ENCODE measurements at places on chromosomes 7 and 10. TPM values are rescaled to one million over a fixed set of nuclear protein-coding genes. Genes with fewer than 3 reads are reported as not detected.

The PPP1R17 gene
- not detected for total RNA-seq

DNA sequence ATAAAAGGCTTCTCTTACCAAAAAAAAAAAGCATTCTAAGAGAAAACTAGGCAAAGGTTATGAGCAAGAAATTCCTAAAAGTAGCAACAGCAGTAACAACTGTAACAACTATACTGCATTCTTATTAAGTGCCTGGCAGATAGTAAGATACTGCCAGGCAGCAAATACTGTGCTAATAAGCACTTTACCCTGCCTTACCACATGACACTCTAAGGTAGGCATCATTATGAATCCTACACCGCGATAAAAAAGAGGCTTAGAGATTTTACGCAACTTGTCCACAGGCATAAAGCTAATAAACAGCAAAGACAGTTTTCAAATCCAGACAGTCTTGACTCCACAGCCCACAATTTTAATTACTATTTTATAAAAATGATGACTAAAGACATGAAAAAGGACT is 83.2 kb downstream of the USP6NL start:
- no peak overlapping the region for H3K27ac ChIP-seq
- no peak overlapping the region for H3K4me3 ChIP-seq
- H3K27me3 ChIP-seq = no peaks in the 10 kb centered on the region
- no peak for DNase-seq
- peaks cover 12% of the 10 kb centered on the region for H3K4me1 ChIP-seq
- H3K36me3 ChIP-seq = no peaks in the 10 kb centered on the region

The ECHDC3 gene
- total RNA-seq = 16.5 TPM

The ZNF727 gene
- not detected for total RNA-seq

The IRF5 gene
- total RNA-seq = 16.9 TPM

The PITRM1 gene
- total RNA-seq = 63.5 TPM

GRCh38 chr7:37015353-37016034 is 291.2 kb upstream of the AOAH start:
- H3K27me3 ChIP-seq = no peaks in the 10 kb centered on the region
- H3K36me3 ChIP-seq = no peaks in the 10 kb centered on the region
- no peak for DNase-seq
- H3K27ac ChIP-seq = no peak overlapping the region
- no peaks in the 10 kb centered on the region for H3K4me1 ChIP-seq
- H3K4me3 ChIP-seq = no peak overlapping the region

DNA sequence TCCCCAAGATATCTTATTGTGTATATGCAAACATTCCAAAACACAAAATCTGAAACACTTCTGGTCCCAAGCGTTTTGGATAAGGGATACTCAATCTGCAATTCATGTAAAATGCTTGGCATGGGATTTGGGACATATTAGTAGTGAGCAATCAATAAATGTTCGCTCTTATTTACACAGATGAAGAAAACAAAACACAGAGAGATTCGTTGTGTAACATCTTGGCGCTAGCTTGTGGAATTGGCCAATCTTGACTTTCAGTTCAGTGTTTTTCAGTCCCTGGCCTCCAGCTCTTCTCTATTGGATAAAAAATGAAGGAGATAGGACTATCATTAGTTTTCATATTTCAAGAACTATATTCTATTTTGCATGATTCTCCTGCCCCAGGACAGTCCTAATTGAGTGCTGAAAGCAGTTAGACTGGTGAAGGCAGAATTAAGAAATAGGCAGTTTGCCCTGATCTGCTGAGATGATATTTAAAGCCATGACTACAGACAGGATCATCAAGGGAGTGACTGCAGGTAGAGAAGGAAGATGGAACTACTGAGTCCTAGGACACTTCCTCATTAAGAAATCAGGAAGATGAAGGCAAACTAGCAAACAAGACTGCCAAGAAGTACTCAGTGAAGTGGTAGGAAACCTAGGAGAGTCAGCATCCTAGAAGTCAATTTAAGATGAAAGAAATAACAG is 1.8 kb downstream of the PNLIPRP3 start:
- no peak for DNase-seq
- H3K27ac ChIP-seq = no peak overlapping the region
- no peak overlapping the region for H3K4me3 ChIP-seq
- no peaks in the 10 kb centered on the region for H3K27me3 ChIP-seq
- no peaks in the 10 kb centered on the region for H3K36me3 ChIP-seq

The HOXA3 gene
- total RNA-seq = 16.3 TPM

- H3K4me3 ChIP-seq = no peak overlapping the region
- H3K27me3 ChIP-seq = no peaks in the 10 kb centered on the region
- H3K27ac ChIP-seq = no peak overlapping the region
- H3K4me1 ChIP-seq = no peaks in the 10 kb centered on the region
Observed at GRCh38 chr7:13179775-13180523, 492.5 kb downstream of the ARL4A start.
